Hepatocyte (in vitro differentiated cells): ENCODE measurements at places on chromosomes 1 and 21. TPM values are rescaled to one million over a fixed set of nuclear protein-coding genes. Genes with fewer than 3 reads are reported as not detected.

- DNase-seq, result no peak
Observed at GRCh38 chr1:219639876-219640577, 27.1 kb upstream of the ZC3H11B start.

- DNase-seq, result no peak
Observed at GRCh38 chr21:27156666-27157065, 189.8 kb upstream of the ADAMTS5 start.

The PTPRC gene
- polyA plus RNA-seq, result 0.11 TPM in 1 of 2 replicates, not detected in the other

The HLX gene
- polyA plus RNA-seq, result 5.9 and 6.1 TPM in 2 replicates

The LYPD8 gene
- polyA plus RNA-seq, result not detected in 2 replicates

DNA sequence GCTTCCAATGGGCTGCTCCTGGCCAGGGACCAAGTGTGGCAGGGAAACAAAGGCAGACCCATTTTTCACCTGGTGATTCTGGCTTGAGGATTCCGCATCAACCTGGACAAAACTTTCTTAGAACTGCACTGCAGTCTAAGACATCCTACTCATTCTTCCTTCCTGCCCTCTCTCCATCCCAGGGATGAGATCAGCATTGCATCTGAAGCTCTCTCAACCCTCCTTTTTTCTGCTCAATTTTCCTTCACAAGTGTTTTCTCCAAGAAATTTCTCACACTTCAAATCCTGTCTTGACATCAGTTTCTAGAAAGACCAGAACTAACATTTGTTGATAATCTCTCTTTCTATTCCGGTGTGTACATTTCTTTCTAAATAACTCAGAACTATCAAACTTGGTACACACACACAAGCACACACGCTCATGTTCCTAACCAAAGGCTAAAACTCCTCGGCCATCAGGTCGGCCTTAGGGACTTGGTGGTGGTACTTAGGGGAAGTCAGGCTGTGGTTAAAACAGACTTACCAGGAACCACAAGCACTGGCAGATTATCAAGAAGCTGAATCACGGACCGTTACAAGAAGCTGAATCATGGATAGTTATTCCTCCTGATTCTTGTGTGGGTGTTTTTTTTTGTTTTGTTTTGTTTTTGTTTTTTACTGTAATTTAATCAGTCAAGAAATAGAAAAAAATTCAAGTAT lies 21.0 kb upstream of the CXADR start:
- peak; percentile 21 for DNase-seq

DNA sequence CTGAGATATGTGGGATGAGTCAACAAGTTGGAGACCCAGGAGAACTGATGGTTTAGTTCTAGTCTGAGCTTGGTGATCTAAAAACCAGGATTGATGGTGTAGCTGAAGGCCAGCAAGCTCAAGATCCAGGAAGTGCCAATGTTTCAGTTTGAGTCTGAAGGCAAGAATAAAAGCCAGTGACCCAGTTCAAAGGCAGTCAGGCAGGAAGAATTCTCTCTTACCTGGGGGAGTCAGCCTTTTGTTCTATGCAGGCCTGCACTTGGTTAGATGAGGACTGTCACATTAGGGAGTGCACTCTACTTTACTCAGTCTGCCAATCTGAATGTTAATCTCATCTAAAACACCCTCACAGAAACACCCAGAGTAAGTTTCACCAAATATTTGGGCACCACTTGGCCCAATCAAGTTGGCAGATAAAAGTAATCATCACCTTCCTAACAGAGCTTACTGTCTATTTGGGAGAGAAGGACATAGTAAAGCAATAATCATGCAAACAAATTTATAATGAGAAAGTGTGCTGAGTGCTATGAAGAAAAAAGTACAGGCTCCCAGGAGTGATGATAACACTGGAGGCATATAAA lies 63.4 kb downstream of the TSEN15 start:
- DNase-seq, result no peak

GRCh38 chr1:76425201-76426145 lies 350.9 kb downstream of the ST6GALNAC3 start:
- DNase-seq, result no peak

GRCh38 chr1:66416295-66416694 lies 117.7 kb upstream of the SGIP1 start:
- no peak for DNase-seq

GRCh38 chr1:240245629-240246020 lies 153.9 kb downstream of the FMN2 start:
- DNase-seq, result no peak

DNA sequence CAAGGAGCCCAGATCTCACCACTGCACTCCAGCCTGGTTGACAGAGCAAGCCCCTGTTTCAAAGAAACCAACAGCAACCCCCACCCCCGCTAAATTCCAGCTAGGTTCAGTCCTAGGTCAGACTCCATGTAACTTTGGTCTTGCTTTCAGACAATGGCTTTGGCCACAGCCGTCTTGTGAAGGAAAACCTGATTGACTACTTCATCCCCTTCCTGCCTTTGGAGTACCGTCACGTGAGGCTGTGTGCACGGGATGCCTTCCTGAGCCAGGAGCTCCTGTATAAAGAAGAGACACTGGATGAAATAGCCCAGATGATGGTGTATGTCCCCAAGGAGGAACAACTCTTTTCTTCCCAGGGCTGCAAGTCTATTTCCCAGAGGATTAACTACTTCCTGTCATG lies 12.9 kb downstream of the TOR3A start:
- no peak for DNase-seq

DNA sequence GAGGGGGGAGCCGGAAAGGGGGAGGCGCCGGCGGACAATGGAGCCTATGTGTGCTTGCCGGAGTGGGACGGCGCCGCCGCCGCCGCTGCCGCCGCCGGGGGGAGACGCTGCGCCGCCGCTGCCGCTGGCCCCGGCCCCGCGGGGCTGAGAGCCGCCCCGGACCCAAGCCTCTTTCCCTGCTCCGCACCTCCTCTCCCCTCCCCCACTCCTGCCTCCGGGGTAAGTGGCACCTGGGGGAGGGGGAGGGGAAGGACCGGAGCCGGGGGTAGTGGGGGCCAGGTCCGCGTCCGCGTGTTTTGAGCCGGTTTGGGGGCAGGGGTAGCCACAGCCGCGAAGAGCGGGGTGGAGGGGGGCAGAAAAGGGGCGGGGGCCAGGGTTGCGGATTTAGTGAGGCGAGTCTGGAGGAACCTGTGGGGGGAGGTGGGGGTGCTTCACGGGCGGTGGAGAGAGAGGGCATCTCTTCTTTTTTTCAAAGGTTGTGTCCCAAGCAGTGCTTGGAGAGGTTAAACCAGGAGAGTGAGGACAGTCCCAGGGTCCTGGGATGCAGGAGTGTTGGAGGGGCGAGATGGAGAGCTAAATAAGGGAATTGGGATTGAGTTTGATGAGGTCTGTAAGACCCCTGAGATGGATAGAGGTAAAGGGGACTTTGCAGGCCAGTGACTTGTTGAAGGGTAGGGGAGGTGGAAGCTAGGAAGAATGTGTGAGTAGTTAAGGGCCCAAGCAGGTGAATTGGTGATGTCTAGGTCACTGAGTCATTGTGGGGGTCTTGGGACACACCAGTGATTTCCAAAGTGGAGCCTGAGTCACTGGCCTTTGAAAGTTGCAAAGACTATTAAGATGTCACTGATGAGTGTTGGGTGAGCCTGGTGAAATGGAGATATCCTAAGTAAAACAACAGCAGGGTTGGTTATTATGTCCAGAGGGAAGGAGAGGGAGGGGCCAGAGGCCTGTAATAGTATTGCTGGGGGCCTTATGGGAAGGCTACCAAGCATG lies 59.1 kb downstream of the BCL9 start:
- peak; percentile 57 for DNase-seq

The MCL1 gene
- 150 and 181 TPM in 2 replicates for polyA plus RNA-seq

DNA sequence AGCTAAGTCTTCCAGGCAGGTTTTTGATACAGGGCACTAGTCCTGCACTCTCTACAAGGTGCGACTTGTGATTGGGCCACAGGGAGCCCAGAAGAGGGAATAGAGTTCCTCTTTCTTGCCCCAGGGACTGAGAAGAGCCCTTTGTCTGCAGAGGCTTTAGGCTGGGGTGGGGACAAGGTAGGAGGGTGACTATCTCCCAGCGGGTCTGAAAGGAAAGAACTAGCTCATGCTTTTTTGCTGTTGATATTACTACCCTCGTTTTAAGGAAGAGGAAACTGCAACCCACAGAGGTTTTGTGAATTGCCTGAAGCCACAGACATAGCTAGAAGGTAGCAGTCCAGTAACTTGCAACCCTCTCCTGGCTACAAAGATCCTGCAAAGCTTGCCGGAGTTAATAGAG lies 615.2 kb downstream of the MATN1 start:
- DNase-seq, result no peak

The CACNA1E gene
- 0.95 and 1.1 TPM in 2 replicates for polyA plus RNA-seq

The FAM110D gene
- polyA plus RNA-seq, result 0.40 and 0.44 TPM in 2 replicates

- DNase-seq, result no peak
Observed at GRCh38 chr1:201044119-201044518, 20.6 kb upstream of the KIF21B start.

GRCh38 chr1:223462047-223462630 lies 68.9 kb downstream of the CCDC185 start:
- DNase-seq, result no peak

The SYCP1 gene
- polyA plus RNA-seq, result not detected in 2 replicates

The GPA33 gene
- 1.5 and 3.9 TPM in 2 replicates for polyA plus RNA-seq

The RAB3GAP2 gene
- 12.6 and 13.7 TPM in 2 replicates for polyA plus RNA-seq

DNA sequence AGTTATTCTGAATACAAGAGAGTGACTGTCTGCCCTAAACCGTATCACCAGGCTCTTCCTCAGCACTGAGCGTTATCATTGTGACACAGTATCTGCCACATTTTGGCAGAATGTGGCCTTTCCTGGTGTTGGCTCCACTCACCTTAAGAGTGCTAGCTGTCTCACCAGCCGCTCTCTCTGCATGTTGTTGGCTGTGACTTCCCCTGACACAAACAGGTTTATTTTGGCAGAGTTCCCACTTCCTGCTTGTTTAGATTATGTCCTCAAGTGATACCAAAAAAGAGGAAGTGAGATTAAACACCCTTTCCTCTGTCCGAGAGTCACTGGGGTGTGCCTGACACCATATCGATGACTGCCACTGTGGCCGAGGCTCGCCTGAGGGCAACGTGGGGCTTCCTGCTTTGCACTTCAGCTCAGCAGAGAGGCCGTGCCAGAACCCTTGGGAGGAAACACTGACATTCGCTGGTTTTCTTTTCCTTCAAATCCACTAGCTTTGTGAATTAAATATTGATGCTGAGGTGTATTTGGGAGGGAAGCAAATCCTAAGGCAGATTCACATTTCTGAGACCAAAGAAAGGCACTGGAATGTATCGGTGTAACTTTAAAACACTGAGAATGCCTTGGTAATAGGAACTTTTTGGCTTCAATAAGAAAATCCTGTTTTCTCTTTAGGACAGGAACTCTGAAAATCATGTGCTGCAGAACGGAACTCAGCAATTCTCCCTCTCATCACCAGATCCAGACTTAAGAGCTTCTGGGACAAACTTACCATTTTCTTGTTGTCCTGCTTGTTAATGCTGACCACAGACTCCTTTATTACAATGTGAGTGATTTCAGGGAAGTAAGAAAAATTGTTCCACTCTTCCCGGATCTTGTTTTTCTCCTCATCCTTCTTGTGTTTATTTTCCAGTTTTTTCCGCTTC lies 102.1 kb downstream of the JAK1 start:
- no peak for DNase-seq

- peak; percentile 15 for DNase-seq
Observed at GRCh38 chr1:77378723-77379535, 97.1 kb downstream of the AK5 start.

The GJB5 gene
- polyA plus RNA-seq, result 0.85 and 1.1 TPM in 2 replicates

The CHRM3 gene
- 2.5 and 5.7 TPM in 2 replicates for polyA plus RNA-seq

GRCh38 chr21:33374450-33375096 lies 28.6 kb upstream of the IFNGR2 start:
- DNase-seq, result peak; percentile 27

DNA sequence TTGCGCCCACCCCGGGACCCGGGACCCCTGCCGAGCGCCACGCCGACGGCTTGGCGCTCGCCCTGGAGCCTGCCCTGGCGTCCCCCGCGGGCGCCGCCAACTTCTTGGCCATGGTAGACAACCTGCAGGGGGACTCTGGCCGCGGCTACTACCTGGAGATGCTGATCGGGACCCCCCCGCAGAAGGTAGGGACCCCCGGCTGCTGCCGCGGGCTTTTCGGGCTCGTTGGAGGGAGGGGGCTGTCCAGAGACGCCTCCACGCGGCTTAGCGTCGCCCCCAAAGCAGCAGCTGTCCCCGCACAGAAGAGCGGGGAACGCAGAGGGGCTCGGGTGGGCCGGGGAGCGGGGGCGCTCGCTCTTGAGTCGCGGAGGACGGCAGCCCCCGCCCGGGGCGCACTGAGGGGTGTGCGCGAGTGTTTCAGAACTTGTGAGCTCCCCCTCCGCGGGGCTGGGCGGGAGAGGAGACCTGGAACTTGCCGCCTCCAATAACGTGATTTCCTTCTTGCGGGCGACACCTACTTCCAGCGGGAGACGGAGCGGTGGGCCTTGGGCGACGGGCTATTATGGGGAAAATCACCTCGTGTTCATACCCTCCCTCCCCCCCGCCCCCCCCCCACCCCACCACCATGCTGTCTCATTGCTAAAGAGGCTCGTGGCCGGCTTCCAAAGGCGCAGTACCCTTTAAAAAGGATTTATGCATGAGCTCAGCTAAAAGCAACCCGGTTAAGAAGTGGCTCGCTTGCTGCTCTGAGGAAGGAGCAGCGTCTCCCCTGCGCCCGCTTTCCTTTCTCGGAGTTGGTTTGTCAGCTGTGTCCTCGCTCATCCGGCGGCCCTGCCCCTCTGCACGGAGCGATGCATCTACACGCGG lies 664 bp downstream of the BACE2 start:
- DNase-seq, result peak; percentile 66

The RNU1-2 gene
- polyA plus RNA-seq, result not detected in 2 replicates

GRCh38 chr1:41619511-41620364 lies 135.3 kb upstream of the EDN2 start:
- no peak for DNase-seq

DNA sequence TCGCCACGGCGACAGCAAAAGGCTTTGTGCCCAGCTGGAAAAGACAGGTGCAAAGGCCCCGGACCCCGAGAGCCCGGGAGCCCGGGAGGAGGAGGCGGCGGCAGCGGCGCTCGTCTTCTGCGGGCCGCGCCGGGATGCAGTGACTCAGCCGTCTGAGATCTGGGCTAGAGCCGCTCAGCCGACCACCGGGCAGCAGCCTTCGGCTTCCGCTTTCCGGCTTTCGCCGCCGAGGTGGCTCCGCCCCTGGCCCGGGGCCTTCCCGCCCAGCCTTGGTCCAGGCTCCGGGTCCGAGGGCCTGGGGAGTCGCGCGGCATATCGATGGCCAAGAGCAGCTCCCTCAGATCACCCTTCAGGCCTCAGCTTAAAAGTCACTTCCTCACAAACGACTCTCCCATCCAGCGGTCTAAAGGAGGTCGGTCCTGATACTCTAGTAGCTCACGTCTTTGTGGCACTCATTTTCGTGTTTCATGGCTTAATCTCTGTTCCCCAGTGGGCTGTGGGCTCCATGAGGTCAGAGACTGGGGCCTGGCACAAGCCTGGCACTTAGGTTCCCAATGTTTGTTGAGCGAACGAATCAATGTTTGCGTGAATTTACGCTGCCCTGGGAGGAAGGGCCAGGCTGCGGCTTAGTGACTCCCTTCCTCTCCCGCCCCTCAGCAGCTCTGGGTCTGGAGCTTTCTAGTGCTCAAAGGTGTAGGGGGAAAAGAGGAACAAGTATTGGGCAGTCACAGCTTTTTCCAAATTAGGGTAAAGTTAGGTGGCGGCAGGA lies at the start of gene PHTF1:
Gene PHTF1, minus strand, starts transcription at position 154 of the 769 bp plus-strand sequence. CDS start 783 bp downstream, outside the sequence.
- DNase-seq, result peak; percentile 87
